ENCODE measurements at places on chromosomes 12 and 14. TPM values are rescaled to one million over a fixed set of nuclear protein-coding genes. Genes with fewer than 3 reads are reported as not detected.

GRCh38 chr14:55254581-55254980 is 16.6 kb upstream of the FBXO34 start:
- DNase-seq: no peak

DNA sequence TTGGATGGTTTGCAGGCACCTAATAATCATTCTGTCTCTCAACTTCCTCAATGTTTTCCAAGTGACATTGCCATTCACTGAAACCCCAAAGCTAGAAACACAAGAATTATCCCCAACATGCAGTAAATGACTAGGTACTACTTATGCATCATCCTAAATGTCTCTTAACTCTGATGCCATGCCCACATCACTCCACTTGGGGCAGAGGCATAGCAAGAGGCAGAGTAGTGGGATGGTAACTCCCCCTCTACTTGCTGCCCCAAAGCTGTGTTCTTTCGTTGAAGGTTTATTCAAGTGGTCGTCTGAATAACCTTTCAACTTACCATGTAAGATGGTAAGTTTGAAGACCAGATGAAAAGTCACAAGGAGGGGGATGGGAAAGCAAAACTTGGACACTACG is 77.9 kb upstream of the SOX5 start:
- peak; percentile 32 for DNase-seq

GRCh38 chr12:68106160-68106559 is 53.4 kb downstream of the IFNG start:
- no peak for DNase-seq

GRCh38 chr14:90643982-90644670 is 172.1 kb downstream of the TTC7B start:
- no peak for DNase-seq

DNA sequence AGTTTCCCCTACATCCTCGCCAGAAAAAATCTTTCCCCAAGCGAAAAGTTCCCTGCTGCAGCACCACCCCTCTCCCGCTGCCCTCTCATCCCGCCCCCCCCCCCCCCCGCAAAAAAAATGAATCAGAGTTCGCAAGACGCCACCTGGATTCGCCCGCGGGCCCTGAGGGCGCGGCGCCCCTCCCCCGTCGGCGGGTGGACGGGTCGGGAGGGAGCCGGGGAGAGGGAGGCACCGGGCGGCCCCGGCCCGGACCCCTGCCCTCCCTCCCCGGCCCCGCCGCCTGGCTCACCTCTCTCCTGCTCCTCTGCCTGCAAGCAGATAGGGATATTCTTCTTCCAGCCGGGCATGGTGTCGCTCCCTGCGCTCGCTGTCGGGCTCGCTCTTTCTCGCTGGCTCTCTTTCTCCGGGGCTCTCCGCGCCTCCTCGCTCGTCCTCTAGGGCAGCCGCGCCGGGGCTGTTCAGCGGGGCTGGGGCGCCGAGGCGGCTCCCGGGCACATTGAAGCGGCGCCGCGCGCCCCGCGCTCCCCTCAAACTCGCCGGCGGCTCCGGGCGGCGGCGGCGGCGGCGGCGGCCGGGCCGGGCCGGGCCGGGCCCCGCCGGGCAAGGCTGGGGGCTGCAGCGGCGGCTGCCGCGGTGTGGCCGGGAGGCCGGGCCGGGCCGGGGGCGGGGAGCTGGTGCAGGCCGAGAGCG is 200.3 kb upstream of the CAND1 start:
- DNase-seq: peak; percentile 74

DNA sequence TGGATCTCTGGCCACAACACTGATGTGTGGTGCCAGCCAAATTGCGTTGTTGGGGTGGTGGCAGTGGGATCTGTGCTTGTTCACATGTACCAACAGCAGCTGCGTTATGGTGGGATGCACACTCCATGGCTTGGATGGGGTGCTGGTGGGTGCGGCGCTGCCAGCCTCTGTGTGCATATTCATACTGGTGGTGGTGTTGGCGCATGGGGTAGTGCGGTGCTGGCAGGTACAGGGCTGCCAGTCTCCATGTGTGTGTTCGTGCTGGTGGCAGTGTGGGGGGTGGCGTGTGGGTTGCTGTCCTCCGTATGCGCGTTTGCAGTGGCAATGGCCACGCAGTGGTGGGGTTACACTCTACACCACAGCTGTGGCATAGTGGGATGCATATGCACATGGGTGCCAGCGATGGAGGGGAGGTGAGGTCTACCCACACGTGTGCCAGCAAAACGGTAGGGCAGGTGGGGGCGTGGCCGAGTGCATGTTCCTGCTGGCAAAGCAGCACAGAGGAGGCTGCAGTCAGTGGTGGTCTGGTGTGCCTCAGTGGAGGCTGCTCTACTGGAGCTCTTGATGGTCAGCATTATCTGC is 26.5 kb downstream of the RAD51B start:
- no peak for DNase-seq

- DNase-seq: peak; percentile 74
Measured at GRCh38 chr12:102957339-102958050, at the start of gene ASCL1. Gene ASCL1 (plus strand): TSS chr12:102957674. CDS start chr12:102958245, 571 bp downstream.

- DNase-seq: no peak
Measured at GRCh38 chr14:65156568-65157366, 54.5 kb upstream of the MAX start.

- DNase-seq: peak; percentile 49
Measured at GRCh38 chr12:109999983-110000505, 814 bp downstream of the ANKRD13A start.

DNA sequence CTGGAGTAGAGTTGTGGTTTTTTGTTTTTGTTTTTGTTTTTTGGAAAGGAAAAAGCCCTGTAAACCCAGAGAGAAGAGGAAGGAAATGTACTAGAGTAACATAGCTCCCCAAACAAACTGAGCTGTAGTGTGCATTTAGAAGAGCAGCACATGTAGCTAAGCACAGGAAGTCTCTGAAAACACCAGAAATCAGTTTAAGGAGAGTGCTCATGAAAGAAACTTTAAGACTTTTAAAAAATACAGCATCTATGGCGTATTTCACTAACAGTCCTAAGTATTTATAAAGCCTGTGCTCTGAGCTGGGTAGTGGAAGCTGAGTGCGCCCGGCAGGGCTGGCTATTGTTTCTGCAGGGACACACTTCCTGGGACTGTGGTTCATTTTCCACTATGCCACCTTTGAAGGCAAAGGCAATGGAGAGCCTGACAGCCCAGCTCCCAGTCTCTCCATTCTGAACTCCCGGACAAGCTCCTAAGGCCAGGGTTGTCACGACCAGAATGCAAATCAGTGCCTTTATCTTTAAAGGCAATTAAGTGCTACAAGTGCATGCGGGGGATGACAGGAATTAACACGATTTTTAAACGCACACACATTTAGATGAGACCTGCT is 45.4 kb downstream of the NIN start:
- peak; percentile 25 for DNase-seq

GRCh38 chr12:95739561-95740313 is 50.8 kb downstream of the NTN4 start:
- no peak for DNase-seq

GRCh38 chr12:122043476-122043875 is 21.8 kb downstream of the BCL7A start:
- DNase-seq: no peak

- peak; percentile 41 for DNase-seq
Measured at GRCh38 chr14:76810953-76811400, 1.7 kb downstream of the ANGEL1 start.

- no peak for DNase-seq
Measured at GRCh38 chr12:51890133-51890464, 2.2 kb downstream of the ANKRD33 start.

DNA sequence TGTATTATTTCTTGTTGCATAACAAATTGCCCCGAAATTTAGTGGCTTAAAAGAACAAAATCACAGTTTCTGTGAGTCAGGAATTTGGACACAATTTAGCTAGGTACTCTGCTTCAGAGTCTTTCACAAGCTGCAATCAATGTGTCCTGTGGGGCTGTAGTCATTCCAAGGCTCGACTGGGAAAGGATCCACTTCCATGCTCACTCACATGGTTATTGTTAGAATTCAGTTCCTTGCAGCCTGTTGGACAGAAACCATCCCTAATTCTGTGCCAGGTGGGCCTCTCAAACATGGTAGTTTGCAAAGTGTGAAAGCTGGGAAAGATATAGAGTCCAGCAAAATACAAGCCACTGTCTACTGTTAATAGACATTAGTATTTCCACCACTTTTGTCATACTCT is 59.7 kb upstream of the ARID2 start:
- no peak for DNase-seq

DNA sequence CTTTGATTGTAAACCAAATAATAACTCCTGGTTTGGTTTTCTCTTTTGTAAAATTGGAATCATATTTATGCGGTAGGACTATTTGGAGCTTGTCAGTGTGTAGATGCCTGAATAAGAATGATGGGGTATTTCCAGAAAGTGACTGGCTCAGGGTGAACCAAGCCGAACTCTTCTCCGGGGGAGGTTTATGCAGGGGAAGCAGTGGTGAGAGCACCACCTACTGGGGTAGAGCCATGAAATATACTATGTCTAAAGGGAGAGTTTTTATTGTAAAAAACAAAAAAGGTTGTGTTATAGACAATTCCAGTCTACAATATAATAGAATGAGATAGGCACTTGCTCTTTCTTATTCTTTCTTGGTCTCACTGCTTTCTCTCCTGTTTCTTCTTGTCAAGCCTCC is 222.9 kb upstream of the SLC16A7 start:
- DNase-seq: peak; percentile 79

The EIF2S3B gene
- 16.3 TPM for total RNA-seq

The TMBIM6 gene
- total RNA-seq: 349 TPM

The CMTM5 gene
- 0.27 TPM for total RNA-seq

The LRRC43 gene
- total RNA-seq: not detected

The EIF2B1 gene
- 117 TPM for total RNA-seq

The SLC25A47 gene
- not detected for total RNA-seq

The RNU4-1 gene
- not detected for total RNA-seq

The NPFF gene
- 0.69 TPM for total RNA-seq

The ALG10 gene
- 18.5 TPM for total RNA-seq
